SJCRH30 (cell line): ENCODE measurements at places on chromosomes 5 and 9.

DNA sequence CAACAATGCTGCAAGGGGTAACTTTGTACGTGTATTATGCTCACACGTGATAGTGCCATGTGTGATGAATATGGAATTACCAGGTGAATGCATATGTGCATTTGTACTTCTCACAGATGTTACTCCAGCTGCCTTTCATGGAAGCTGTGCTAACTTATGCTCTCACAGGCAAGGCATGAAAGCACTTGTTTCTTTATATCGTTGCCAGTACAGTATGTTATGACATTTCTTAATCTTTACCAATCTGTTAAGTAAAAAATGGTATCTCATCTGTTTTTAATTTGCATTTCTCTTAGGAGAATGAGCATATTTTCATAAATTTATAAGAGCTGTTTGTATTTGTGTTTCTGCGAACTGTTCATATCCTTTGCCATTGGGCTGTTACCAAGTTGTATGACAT lies 311.8 kb upstream of the DMRT1 start:
- no peak for DNase-seq

- peak; percentile 55 for DNase-seq
These were observed 109.9 kb downstream of the EDIL3 start for GRCh38 chr5:84274585-84275468.

DNA sequence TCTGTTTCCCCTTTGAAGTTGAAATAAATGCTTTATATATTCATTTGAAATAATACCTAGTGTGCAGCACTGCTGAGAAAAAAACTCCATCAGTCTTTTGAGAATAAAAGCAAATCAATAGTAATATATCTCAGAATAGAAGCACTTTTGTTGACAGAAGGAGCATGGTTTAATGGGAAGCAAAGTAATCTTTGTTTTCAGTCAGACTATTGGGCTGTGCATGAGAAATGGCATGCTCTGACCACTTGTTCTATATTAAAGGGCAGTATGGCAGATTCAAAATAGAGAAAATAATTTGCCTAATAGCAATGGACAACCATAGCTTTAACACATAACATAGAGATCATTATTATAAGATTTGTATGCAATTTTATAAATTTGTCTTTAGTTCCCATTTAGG lies 12.4 kb downstream of the CDH10 start:
- no peak for DNase-seq

- peak; percentile 85 for DNase-seq
These were observed at the start of gene PAIP1 for GRCh38 chr5:43556857-43557542. Gene PAIP1, minus strand, starts transcription at chr5:43557077. Its CDS starts 231 bp downstream, at chr5:43556846.

DNA sequence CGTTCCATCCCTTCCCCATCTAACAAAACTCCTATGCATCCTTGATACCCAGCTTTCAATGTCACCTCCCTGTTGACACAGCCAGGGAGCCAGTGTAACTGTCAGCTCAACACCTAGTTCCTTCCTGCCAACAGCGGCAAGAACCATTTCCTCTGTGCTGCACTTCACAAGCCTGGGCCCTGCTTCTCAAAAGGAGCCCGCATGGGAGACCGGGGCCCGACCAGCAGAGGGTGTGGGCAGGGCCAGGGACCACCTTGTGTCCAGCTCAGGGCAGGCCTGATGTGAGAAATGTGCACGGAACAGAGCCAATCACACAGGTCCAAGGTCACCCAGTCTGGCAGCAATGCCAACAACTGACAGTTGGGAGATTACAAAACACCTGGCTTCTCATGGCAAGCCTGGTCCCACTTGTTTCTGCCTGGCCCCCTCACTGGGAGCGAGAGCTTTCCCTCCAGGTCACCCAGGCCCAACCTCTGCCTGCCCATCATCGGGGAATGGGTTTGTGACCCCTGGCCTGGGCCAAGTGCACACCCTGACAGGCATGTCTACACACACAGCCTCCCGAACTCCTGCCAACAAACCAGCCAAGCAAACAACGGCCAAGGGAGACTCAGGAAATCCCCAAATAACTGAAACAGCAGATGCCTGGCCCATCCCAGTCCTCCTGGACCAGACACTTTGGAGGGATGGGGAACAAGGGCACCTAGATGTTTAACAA lies 3.1 kb downstream of the RNF44 start:
- no peak for DNase-seq

- DNase-seq: peak; percentile 22
These were observed 38.8 kb upstream of the TENT4A start for GRCh38 chr5:6674421-6674820.

DNA sequence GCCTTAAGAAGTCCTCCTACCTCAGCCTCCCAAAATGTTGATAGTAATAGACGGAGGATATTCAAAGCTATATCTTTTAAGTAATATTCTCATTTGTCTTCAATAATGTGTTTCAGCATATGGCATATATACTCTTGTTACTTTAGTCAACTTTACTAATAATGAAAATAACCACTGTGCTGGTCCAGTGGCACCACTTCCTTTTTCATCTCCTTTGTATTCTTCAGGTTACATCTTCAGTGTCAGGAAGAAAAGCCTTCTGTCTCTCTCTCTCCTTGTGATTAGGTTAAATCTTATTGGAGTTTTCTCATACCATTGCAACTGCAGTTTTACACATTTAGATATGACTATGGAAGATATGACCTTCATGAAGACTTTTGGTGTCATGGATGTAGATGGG lies 31.3 kb downstream of the PARP8 start:
- DNase-seq: no peak

- no peak for DNase-seq
These were observed 71.4 kb downstream of the SLC12A2 start for GRCh38 chr5:128154943-128155342.

GRCh38 chr5:42887097-42887496 lies 75.4 kb upstream of the SELENOP start:
- no peak for DNase-seq

DNA sequence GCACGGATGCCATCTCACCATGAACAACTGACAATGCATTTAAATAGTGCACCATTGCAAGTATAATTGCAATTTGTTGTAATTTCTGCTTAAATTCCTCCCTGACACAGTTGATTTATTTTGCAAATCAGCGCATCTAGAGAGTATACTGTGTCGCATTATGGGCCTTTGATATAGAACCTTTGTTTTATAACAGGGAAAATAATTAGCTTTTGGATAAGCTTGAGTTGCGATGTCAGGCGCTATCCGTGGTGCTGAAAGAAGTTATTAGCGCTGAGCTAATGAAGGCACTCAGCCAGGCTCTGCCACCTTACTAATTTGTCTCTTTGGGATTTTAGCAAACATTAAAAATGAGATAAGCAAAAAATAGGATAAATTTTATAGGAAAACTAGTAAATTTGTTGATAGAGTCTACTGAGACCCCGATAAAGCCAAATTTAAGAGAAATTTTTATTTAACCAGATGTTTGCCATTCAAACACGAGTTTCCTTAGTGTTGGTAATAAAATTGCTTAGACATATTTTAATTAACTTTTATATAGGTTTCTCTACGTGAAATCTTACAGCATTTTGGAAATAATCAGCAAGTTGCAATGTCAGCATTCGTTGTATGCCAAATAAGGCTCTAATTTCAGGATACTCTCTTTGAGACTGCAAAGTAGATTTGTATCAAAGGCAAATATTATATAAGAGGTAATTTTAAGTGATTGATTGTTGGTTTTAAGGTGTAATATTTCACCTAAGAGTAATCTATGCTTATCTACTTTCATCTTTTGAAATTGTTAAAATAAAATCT lies 355.5 kb downstream of the TLR4 start:
- DNase-seq: peak; percentile 78

DNA sequence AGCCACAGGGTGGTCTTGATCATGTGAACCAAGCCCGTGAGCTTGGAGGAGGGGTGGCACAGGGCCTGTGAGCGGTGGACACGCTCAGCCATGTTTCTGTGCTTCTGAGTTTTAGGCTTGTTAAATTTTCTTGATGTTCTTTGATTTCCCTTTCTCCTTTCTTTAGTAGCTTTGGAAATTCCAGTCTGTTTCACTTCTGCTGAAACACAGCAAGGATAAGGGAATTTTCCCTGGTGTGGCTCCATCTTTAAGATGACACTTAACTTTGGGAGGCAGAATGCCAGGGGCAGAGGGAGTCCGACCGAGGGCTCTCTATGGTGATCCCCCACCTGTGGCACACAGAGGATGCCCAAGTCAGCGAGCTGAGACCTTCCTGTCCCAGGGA lies 29.7 kb upstream of the BASP1 start:
- no peak for DNase-seq

GRCh38 chr9:84303061-84303460 lies 37.5 kb downstream of the SLC28A3 start:
- no peak for DNase-seq

DNA sequence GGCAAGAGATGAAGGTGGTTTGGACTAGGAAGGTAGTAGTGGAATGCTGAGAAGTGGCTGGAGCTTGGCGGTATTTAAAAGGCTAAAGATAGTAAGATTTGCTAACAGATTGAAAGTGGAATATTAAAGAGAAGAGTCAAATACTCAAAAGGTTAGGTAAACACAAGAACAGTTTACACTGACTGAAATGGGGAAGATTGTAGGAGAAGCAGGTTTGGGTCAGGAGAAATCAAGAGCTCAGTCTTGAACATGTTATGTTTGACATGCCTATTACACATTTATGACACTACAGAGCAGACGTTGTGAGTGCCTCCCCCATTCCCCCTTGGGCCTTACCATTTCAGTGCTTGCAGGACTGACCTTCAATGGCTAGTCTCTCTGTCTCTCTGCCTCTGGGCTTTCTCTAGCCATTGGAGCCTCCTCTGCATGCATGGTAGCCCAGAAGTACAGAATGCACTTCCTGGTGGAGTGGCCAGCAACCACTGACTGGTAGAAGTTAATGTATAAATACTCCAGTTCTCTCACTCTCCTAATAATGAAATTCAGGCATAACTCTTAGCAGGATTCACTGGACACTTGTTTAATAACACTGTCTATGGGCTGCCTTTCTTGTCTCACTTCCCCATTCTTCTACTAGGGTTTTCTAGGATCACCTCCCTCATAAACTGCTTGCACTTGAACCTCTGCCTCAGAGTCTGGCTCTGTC lies 56.8 kb downstream of the HMGCS1 start:
- no peak for DNase-seq

DNA sequence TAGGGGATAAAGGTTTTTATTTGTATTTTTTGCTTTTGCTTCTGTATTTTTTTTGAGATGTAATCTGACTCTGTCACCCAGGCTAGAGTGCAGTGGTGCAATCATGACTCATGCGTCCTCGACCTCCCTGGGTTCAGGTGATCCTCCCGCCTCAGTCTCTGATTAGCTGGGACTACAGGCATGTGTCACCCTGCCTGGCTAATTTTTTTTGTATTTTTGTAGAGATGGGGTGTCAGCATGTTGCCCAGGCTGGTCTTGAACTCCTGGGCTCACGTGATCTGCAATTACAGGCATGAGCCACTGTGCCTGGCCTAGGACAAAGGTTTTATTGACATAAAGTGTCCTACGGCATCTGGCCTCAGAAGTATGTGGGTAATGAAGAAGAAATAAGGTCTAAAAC lies 297.1 kb upstream of the C9orf72 start:
- no peak for DNase-seq

GRCh38 chr5:158942217-158942616 lies 157.5 kb downstream of the EBF1 start:
- no peak for DNase-seq

- DNase-seq: no peak
These were observed 518.3 kb upstream of the ITGA1 start for GRCh38 chr5:52269401-52269800.

DNA sequence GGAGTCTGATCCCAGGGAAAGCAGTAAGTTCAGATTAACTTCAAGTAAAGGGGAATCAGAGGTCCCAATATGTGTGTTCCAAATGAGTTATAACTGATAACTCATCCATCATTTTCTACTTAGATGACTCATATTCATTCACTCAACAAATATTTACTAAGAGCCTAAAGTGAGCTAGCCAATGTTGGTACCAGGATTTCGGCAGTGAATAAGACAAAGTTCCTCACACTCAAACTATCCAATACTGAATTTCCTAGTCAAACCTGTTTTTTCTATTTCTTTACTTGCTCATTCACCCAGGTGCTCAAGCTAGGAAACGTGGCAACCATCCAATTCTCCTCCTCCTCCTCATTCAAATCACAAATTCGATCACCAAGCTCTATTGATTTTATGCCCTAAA lies 25.8 kb downstream of the FBXW2 start:
- DNase-seq: no peak
